CD4-positive, alpha-beta T cell treated with Interleukin-4 for 4 hours (primary cell): ENCODE measurements at places on chromosomes 13 and 19.

DNA sequence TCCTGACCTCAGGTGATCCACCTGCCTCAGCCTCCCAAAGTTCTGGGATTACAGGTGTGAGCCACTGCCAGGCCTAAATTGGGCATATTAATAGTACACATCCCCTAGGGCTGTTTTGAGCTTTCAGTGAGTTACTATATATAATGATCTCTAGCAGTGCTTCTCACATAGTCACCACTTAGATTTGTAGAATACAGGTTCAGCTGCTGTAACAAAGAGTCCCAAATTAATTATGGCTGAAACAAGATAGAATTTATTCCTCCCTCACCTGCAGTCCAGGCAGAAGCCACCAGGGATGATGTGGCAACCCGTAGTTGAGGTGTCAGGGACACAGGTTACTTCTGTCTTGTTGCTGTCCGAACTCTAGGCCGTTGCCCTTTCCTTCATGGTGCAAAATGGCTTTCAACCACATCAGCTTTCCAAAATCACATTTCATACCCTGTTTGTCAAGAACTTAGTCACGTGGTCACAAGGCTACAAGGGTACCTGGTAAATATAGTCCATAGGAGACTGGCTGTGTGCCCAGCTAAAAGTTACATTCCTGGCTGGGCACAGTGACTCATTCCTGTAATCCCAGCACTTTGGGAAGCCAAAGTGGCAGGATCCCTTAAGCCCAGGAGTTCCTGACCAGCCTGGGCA is 2.9 kb downstream of the PROSER3 start:
- no peak for DNase-seq

- no peak for DNase-seq
These were observed 34.2 kb downstream of the GJA3 start for GRCh38 chr13:20126541-20127261.

DNA sequence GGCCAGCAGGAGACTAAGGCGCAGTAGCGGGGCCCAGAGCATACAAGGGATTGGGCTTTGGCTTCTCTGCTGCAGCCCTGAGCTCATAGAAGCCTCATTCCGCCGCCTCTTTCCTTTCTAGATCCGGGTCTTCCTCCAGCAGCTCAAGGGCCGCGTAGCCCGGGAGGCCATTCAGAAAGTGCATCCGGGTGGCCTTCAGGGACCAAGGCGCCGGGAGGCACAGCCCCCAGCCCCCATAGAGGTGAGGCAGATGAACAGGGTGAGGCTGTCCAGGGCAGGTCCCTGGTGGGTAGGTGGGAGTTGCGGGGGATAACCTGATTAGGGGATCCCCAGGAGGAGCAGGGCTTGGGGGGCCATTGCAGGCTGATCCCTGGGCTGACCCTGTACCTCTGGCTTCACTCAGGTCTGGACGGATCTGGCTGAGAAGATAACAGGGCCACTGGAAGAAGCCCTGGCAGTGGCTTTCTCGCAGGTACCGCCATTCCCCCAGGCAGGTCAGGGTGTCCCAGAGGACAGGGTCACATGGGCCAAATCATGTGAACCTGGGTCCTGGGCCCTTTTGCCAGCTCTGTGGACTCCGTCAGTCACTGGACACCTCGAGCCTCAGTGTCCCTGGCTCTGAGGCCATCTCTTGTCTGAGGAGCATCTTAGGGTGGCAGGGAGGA is 1.3 kb downstream of the SNAPC2 start:
- DNase-seq: no peak

- no peak for DNase-seq
These were observed at the start of gene LILRA2 for GRCh38 chr19:54573330-54573872. Gene LILRA2 (plus strand): TSS chr19:54573790. CDS start chr19:54573879, 89 bp downstream.

GRCh38 chr19:18764591-18765051 is 26.5 kb downstream of the COMP start:
- no peak for DNase-seq

DNA sequence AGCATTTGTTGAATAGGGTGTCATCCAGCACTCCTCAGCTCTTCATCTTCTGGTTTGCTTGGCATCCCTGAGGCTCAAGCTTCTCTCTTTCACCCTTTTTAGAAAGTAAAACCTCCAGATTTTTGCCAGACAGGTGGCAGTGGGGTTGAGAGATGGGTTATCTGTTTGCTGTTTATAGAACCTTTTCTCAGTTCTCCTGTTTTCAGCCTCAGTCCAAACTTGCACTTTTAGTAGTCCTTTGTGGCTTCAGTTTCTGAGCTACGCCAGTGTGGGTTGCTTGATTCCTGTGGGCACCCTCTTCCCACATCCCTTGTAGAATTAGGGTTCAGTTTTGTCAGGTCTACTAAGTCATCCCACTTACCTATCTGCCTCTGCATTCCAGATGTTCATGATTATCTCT is 147.9 kb downstream of the PAN3 start:
- DNase-seq: no peak

- DNase-seq: no peak
These were observed 1.6 kb upstream of the PDE4C start for GRCh38 chr19:18227781-18228271.

DNA sequence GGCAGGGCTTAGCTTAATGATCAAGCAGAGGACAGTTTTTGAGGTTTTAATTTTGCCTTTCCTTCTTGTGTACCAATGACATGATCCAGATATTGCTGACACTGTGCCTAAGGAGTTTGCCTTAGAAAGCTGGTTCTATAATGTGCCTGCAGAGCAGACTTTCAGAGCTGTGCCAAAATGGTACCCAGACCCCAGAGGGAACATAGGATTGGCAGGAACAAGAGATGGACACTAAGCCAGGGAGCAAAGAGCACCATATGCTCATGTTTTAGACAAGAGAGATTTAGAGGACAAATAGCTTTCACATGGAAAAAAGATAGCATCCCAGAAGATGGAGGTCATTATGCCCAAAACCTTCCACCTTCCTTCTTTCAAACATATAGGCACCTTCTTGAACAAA is 1241.5 kb upstream of the SPRY2 start:
- no peak for DNase-seq

- DNase-seq: no peak
These were observed 52.0 kb downstream of the SLC7A1 start for GRCh38 chr13:29543230-29544215.

DNA sequence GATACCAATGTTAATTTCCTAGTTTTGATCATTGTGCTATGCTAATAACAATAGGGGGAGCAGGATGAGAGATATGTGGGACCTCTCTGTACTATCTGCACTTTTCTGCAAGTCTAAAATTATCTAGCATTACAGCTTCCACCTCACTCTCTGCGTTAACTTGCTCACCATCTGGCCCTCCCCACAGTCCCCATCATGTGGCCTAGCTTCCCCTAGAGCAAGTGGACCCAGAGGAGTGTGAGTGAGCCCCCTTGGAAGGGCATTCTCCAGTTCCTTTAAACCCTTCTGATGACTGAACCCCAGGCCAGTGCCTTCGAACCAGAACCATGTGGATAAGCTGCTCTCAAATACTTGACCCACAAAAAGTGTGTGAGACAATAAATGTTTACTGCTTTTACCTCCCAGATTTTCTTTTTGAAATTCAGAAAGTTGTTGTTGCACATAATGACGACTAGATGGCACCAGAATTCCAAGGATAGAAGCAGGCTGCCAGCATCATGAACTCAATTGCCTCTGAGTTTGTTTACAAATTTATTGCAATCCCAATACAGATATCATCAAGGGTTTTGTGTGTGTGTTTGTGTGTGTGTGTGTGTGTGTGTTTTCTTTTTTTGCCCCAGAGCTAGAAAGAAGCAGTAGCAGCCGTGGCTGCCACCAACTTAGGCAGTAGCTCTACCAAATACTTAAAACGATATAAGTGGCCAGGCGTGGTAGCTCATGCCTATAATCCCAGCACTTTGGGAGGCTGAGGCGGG is 49.0 kb upstream of the ZNF780A start:
- DNase-seq: peak; percentile 64

- DNase-seq: peak; percentile 61
These were observed 9.7 kb upstream of the USE1 start for GRCh38 chr19:17205237-17206140.

DNA sequence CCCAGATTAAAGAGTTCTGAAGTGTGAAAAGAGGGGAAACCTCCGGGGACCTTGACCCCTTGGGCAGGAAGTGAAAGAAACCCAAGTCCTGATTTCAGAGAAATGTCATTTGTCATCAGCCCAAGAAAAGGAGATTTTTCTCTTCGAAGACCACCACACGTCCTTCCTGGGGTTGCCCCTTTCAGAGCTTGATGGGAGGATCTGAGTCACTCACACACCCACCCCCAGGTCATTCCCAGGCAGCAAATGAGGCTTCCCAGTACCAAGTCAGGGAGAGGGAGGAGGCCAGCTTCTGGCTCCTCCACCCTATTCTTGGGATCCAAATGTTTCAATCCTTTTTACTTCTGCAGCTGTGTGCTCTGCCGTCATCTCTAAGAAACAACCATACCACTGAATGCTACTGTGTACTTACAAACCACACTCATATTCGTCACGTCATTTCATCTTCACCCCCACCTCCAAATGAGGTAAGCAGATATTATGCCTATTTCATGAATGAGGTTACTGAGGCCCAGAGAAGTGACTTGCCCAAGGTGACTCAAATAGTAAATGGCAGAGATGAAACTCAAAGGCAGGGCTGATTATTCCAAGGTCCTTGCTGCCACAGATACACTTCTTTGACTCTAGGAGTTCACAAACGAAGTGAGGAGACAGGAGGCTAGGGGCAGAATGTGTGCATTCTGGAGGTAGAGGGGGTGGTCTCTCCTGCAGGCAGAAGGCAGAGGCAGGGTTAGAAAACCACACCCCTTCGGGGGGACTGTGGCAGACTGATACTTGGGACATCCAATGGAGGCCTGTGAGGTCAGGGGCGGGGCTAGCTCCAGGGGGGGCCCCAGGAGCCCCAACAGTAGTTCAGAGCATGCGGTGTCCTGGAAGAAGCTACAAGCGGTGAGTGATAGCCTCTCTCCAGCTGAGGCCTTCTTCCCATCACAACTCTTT is 5.0 kb upstream of the KMT2B start:
- DNase-seq: peak; percentile 72

GRCh38 chr13:63042686-63043085 is 1627.0 kb upstream of the PCDH20 start:
- DNase-seq: no peak

DNA sequence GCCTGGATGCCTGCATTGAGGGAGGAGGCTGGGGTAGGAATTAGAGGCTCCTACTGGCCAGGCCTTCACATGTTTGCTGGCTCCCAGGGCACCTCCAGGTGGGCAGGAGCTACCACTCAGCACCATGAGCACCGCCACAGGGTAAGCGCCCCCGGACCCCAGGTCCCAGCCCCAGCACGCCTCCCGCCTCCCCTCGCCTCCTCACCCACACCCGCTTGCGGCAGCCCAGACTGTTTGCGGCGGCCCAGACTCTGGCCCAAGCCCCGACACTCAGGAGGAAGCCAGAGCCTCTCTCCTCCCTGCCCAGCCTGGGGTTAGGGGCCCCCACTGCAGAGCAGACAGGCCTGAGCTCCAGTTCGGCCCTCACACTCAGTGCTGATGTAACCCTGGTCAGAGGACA is 652 bp downstream of the EPS8L1 start:
- no peak for DNase-seq

GRCh38 chr19:45211751-45212381 is 33.3 kb downstream of the BLOC1S3 start:
- no peak for DNase-seq

GRCh38 chr19:13885826-13886365 is 9.0 kb downstream of the NANOS3 start:
- DNase-seq: no peak

DNA sequence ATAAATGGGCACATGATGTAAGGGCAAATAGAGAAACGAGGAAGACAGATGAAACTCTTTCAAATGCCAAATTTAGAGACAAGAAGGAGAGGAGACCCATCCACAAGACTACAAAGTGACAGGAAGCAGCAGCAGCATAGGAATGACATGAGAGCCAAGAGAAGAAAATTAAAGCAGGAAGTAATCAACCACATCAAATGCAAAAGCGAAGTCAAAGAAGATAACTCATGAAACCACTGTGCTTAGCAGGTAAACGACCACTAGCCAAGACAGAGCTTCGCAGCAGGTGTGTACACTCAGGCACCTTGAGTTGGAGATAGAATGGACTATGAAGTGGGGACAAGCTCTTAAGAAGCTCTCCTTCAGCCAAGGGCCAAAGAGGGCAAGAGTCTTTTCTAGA is 64.1 kb downstream of the KLF12 start:
- DNase-seq: peak; percentile 79

DNA sequence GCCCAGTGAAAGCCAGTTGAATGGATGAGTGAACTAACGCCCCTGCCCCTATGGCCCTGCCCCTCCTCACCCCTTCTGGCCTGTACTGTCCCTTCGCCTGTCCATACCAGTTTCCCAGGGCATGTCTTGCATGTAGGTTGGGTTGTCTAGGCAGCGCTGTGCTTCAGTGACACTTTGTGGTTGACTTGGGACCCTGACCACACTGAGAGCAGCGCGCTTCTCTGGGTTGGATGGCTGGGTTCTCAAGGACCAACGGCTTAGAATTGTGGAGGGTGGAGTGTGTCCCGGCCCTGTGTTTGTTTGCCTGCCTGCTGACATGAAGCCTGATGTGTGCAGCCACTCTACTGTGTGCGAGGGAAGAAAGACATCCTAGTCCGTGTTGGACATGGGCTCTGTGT is 15.8 kb downstream of the GATAD2A start:
- no peak for DNase-seq

DNA sequence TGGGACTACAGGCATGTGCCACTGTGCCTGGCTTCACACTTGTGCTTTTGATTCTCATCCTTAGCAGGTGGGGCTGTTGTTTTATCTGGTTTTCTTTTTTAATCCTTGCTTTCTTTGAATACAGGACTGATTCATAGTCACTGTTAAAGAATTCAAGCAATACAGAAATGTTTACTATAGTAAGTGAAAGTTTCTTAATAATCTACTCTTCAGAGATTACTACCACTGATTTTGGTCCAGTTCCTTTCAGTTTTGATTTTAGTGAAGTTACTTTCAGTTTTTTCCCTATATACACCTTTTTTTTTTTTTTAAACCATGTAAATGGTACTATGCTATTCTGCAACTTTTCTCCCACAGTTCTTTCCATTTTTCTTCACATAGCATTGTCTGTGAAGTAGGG is 53.6 kb downstream of the GATAD2A start:
- DNase-seq: peak; percentile 56

DNA sequence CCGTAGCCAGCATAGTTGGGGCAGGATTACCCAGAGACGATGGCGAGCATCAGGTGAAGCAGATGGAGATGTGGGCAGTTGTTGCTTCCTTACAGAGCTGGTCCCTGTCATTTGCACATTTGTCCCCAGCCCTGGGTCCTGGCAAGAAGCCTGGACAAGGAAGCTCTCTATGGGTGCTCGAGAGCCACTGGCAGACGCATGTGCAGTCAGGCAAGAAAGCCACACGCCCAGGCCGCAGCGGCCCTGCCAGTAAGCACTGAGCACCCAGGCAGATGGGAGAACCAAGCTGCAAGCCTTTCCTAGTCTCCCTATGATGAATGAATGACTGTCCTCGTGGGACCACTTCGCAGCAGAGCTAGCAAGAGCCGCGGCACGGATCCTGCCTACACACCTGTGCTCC is 182.8 kb downstream of the FOXO1 start:
- DNase-seq: no peak

GRCh38 chr19:39369200-39369599 is 21.7 kb downstream of the PAF1 start:
- no peak for DNase-seq

- DNase-seq: no peak
These were observed 1664.0 kb downstream of the EFNB2 start for GRCh38 chr13:104871456-104871855.

GRCh38 chr13:79226250-79226649 is 179.8 kb downstream of the RBM26 start:
- DNase-seq: no peak
